ENCODE measurements at places on chromosomes 6 and 20.

GRCh38 chr20:19964289-19965265 is 52.6 kb upstream of the NAA20 start:
- DNase-seq, result no peak

DNA sequence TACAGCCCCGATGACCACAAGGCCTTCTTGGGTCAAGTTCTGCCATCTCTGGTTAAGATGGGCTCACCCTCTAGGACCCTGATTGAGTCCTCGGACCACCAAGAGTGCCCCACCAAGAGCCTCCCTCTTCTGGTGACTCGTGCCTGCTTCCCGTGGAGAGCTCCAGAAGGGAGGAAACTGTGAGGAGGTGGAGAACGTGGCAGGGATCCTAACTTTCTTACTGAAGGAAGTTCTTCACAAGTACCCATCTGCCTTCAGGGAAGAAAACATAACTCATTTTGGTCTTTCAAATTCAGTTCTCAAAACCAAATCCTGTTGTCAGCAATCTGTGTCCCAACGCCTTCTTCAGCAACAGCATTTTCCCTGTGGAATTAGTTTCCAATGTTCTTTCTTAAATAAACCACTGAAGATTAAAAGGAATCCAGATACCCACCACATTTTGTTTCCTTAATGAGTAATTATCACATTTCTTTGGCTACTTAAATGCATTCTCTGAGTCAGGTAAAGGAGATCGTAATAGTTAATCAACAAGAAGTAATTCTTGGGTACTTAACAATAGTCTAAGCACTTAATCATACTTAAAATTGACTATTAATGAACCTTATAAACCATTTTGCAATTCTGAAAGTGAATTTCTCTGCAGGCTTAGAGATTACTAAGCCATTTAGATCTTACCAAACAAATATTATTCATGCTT is 185.8 kb upstream of the SGK1 start:
- no peak for DNase-seq

- DNase-seq, result no peak
Observed at GRCh38 chr20:35508493-35509218, 20.8 kb downstream of the C20orf173 start.

DNA sequence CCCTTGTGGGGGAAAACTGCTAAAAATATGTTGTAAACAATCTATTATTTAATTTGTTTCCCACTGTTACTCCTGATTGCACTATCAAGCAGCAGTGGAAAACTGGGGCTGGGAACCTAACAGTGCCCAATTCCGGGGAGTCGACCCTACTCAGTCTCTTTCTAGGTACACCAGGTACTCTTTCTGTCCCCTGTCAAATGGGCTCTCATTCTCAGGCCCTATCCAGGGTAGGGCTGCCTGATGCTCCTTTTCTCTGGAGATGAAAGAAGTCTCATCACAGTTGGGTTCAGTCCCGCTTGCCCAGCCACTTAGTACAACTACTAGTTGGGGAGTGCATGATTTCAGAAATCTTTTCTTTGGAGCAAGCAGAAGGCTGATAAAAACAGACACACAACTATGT is 52.0 kb downstream of the HS3ST5 start:
- no peak for DNase-seq

DNA sequence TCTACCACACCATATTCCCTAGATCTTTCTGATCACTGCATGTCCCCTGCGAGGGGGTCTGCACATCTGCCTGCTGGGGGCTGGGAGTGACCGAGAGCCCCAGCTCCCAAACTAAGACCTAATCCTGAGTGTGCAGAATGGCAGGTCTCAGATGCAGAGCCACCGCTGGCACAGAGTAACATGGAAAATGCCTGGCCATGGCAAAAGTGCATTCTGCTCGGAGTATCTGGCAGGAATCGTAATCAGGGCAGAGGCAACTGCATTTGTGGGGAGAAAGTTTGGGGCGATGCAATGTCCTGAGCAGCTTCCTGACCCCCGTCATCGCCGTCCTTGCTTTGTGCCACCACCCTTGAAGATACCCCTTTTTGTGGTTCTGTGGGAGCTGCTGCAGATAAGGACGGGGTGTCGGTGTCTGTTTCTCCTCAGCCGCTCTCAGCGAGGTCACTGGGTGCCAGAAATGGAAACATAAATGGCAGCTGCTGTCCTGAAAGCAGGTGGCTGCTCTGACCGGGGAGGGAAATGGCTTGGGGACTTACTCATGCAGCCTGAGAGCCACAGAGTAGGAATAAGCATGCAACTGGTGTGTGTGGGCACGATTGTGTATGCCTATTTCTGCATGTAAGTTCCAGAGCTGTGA is 157.9 kb downstream of the LY86 start:
- DNase-seq, result no peak

- DNase-seq, result no peak
Observed at GRCh38 chr6:23111984-23112383, 542.6 kb downstream of the HDGFL1 start.
